Activated CD4-positive, CD25-positive, alpha-beta regulatory T cell treated with anti-CD3 and anti-CD28 coated beads, Interleukin-2, amount 50 U/mL, for 72 hours (primary cell): ENCODE measurements at places on chromosomes 13 and 19.

GRCh38 chr13:41696163-41697003, 239.0 kb downstream of the RGCC start:
- DNase-seq, result no peak

DNA sequence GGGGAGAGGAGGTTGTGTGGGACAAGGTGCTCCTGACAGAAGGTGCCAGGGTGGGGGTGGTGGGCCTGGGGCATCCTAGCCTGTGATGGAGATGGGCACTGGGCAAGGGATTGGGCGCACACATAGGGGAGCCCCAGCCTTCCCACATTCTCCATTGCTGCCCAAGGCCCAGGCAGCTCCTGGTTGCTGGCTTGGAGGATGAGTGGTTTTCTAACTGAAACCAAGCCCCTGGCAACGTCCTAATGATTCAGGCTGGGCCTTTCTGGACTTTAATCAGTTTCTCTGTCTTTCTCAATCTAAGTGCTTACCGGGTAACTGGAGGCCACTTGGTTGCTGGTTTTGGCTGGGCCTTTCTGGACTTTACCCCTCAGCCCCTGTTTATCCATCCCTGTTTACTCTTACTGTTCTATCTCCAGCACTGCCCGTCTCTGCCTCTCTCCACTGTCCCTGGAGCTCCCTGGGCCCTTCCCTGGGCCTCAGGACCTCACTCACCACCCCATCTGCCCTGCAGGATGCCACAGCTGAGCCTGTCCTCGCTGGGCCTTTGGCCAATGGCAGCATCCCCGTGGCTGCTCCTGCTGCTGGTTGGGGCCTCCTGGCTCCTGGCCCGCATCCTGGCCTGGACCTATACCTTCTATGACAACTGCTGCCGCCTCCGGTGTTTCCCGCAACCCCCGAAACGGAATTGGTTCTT, 354 bp downstream of the CYP4F3 start:
- DNase-seq, result no peak

DNA sequence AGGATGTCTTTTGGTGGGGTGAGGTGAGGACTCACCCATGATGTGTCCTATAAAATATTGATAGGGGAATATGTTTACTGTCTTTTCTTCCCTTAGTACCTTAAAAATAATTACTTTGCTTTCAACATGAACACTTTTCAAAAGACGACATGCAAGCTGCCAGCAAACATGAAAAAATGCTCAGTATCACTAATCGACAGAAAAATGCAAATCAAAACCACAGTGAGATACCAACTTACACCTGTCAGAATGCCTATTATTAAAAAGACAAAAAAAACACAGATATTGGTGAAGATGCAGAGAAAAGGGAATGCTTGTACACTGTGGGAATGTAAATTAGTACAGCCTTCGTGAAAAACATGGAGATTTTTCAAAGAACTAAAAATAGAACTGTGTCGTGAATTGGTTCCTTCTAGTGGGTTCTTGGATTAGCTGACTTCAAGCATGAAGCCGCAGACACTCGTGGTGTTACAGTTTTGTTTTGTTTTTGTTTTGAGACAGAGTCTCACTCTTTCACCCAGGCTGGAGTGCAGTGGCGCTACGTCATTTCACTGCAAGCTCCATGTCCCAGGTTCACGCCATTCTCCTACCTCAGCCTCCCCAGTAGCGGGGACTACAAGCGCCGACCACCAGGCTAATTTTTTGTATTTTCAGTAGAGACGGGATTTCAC, 160.9 kb downstream of the FGF9 start:
- no peak for DNase-seq

GRCh38 chr13:48695776-48696175, 42.0 kb downstream of the CYSLTR2 start:
- no peak for DNase-seq

GRCh38 chr13:112815871-112816270, 126.0 kb downstream of the ATP11A start:
- DNase-seq, result no peak

- DNase-seq, result no peak
These were observed 363.2 kb downstream of the GPC6 start for GRCh38 chr13:93589788-93590187.

DNA sequence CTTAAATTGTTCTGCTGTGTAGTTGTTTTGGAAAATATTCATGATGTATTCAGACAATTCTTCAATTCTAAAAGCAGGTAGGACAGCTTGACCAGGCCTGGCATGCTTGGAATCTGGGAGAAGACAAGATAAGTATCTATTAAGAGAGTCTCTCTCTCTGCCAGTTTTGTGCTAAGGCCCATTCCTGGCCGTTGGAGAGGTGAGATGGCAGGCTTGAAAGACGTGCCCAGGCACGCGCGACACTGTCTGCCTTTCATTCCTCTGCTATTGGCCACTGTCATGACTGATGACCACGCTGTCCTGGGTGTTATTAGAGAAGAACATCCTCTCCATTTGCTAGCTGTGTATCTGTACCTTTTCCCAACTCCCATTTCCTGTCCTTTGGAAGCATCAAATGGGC, 90.3 kb downstream of the LHFPL6 start:
- DNase-seq, result no peak

DNA sequence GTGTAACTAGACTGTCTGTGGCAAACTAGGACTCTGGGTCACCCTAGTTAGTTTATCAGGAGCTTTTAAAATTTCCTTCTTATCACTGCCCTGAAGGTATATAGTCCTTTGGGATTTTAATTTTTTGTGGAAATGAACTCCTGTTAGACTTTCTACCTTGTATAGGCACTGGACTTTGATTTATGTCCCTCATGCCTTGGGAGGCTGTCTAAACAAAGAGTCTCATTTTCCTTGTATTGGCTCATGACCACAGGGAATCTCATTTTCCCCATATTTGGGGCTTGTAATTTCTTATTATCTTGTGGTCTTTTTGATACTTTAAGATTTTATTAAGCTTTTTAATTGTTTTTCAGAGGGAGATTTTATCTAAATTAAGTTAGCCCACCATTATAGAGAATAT, 21.4 kb downstream of the KCTD4 start:
- DNase-seq, result no peak

DNA sequence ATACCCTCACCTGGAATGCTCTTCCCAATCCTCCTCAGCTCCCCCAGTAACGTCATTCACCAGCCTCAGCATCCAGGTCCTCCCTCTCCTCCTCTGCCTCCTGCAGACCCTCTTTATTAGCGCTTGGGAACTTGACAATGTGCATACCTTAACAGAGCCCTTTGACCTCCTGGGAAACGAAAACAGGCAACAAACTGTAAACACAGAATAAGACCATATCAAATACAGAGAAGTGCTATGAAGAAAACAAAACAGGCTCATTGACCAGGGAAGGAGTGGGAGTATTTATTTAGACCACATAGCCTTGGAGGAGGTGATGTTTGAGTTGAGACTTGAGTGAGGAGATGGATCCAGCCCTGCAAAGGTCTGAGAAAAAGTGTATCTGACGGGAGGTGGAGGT, 107.9 kb upstream of the SLC7A1 start:
- DNase-seq, result no peak

DNA sequence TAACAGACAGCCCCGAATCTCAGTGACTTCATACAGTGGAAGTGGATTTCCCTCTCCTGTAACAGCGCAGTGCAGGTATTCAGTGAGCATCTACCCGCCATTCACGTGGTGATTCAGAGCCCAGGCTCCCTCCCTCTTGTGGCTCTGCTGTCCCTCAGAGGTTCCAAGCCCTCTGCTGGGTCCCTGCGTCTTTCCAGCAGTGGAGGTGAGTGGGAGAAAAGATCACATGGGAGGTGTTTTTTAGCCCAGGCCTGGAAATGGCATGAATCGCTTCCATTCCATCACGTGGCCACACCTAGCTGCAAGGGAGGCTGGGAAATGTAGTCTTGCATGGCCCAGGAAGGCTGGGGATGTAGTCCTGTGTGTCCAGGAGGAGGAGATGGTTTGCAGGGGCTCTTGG, 61.4 kb downstream of the DPF1 start:
- no peak for DNase-seq
